ENCODE measurements at places on chromosomes 6 and 20. TPM values are rescaled to one million over a fixed set of nuclear protein-coding genes. Genes with fewer than 3 reads are reported as not detected.

DNA sequence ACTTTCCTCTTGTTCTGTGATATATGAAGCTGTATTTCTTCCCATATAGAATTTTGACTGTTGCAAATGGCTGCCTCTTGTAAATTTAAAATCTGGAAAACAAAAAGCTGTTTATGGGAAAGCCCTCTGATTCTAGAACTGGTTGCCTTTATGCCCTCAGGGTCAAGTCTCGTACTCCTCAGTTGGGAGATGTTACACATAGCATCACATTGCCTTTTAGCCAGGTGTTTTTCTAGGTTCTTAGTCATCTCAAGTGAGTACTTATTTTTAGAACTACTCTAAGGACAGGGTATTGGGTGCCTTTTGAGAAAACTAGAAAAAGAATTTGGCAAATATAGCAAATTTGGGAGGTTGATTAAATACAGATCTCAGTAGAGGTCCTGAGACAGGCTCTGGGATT is 58.5 kb downstream of the ANKS1A start:
- DNase-seq = no peak

- peak; percentile 78 for DNase-seq
Measured at GRCh38 chr6:33851959-33852358, 48.2 kb upstream of the MLN start.

DNA sequence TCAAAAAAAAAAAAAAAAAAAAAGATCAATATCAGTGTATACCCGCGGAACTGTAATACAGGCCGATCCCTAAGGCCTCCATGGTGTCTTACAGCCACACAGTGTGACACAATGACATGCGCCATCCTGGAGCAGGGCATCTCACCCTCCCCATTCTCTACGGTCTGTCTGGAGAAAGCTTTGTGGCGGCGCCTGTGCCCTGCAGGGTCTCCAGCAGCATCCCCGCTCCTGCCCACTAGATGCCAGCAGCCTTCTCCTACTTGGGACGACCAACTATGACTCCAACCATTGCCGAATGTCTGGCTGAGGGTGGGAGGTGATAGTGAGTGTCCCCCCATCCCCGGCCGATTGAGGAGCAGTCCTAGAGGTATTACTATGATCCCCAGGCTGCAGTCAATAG is 558.8 kb upstream of the AGPAT4 start:
- DNase-seq = no peak

Gene SLC22A3
- 2.2 TPM for total RNA-seq

- DNase-seq = no peak
Measured at GRCh38 chr6:7806711-7807110, 80.8 kb downstream of the BMP6 start.

Gene SERPINB1
- total RNA-seq = 14.8 TPM

Gene FKBP1C
- total RNA-seq = not detected

DNA sequence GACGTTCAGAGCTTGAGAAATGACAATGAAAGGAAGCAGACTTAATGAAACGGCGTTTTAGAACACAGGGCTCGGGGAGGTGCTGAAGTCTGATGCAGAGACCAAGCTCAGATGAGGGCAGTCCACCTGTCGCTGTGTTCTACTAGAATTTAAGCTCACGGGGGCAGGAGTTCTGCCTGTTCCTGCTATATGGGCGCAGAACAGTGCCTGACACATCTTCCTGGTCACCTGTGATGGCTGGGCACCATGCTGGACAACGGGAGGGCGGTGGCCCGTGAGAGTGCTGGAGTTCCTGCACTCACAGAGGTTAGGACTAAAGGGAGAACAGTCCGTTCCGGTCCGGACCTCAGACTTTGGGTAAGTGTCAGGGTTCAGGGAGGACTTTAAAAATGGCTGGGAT is 130.6 kb downstream of the ERMARD start:
- no peak for DNase-seq

DNA sequence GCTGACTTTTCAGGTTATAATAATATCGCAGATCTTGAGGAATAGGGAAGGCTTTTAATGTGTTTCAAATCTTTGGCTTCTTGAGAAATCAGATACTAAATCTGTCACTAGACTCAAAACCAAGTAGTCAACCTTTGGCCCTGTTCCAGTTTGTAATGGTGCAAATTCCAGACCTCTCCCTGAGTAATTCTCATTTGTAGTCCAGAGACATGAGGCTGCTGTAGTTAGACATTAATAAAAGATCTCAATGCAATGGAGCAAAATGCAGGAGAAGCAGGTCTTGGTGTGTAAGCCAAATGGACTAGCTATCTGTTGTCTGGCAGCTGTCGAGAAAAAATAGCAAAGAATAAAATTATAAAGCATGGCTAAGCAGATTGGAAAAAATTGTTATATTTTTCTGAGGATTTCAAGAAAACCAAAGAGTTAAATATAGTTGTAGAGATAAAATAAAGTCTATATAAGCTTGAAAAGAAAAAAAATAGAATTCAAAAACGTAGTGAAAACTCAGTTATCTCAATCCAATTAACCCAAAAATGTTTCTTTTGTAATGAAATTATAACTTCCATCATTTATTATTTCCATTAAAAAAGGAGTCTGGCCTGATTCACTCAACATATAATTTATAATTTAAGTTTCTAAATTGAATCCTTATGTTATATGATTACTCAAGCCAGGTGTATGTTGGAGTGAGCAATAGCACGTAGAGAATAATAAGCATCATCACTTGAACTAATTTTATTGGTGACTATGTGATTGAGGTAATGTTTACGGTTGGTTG is 161.5 kb upstream of the ADGRB3 start:
- no peak for DNase-seq

- DNase-seq = peak; percentile 5
Measured at GRCh38 chr20:32975698-32976674, 28.2 kb downstream of the SUN5 start.

Gene SEC63
- total RNA-seq = 68.0 TPM

Gene KCNK16
- not detected for total RNA-seq

DNA sequence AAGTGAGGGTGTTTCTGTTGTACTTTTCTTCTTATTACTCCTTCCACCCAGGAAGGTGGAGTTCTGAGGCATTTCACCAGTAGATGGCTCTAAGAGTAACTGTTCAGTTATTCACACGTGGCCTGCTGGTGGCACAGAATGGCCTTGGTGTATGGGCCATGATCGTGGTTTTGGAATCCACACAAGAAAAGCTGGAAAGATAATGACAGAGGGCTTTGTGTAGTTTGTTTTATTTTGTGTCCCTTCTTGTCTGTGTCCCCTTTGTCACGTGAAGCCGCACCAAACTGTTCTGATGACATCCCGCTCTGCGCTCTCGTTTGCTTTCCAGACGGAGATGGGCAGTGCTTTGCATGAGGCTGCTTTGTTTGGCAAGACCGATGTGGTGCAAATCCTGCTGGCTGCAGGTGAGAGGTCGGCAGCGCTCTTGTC is 93.4 kb downstream of the ANKS1A start:
- DNase-seq = no peak

DNA sequence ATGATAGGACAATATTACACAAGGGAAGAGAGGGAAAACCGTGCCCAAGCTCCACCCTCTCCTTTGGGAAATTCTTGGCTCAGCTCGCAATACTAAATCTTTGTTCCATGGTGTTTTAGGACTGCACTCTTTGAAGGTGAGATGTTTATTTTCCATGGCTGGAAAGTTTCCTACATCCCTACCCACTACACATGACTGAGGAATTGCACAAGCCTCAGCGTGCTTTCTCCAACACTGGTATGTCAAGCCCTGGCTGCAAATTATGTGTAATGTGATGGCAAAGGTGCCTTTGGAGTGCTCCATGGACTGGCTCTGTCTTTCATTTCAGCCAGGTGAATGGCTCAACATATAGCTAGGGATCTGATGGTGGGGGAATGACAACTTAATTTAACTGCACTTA is 134.3 kb downstream of the ISM1 start:
- DNase-seq = no peak
